ENCODE measurements at places on chromosomes 12 and 14. TPM values are rescaled to one million over a fixed set of nuclear protein-coding genes. Genes with fewer than 3 reads are reported as not detected.

DNA sequence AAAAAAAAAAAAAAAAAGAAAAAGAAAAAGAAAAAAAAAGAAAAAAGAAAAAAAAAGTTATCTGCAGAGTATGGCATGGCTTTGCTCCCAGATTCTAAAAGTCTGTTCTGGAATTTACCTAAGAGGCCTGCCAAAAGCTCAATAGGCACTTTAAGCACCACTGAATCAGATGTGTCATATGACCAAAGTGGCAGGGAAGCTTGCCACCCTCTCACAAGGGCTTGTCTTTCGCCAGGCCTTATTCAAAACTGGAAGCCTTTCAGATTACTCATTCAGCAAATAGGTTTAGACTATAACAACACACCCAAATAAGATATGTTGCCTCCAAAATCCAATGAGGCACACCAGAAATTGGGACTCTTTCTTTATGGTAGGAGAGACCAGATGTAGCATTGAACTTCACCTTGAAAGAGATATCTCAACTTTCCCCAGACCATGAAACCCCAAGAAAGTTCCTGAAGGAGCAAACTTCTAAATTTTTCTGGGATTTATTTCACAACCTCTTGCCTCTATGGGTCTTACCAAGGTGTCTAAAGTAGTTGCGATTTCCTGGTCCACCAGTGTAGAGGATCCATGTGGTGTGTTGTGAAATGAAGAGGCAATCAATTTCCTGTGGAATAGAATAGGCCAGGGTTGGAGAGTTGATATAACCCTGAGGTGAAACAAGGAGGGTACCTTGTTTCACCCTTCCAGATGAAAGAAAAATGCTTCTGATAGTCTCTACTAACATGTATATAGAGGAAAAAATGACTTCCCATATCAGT, 218.8 kb downstream of the DAD1 start:
- H3K27me3 ChIP-seq: no peaks in the 10 kb centered on the region
- no peak for DNase-seq
- H3K27ac ChIP-seq: no peak overlapping the region
- no peaks in the 10 kb centered on the region for H3K4me1 ChIP-seq
- no peaks in the 10 kb centered on the region for H3K36me3 ChIP-seq
- H3K4me3 ChIP-seq: no peak overlapping the region

GRCh38 chr12:56634242-56634836, 4.2 kb upstream of the BAZ2A start:
- peaks cover 59% of the 10 kb centered on the region for H3K4me1 ChIP-seq
- H3K27me3 ChIP-seq: no peaks in the 10 kb centered on the region
- no peak for DNase-seq

- H3K27me3 ChIP-seq: no peaks in the 10 kb centered on the region
- no peak for DNase-seq
- H3K27ac ChIP-seq: no peak overlapping the region
- H3K4me1 ChIP-seq: no peaks in the 10 kb centered on the region
These were observed 41.2 kb downstream of the SLC25A21 start for GRCh38 chr14:37131205-37131604.

- peaks cover 69% of the 10 kb centered on the region for H3K36me3 ChIP-seq
- DNase-seq: no peak
- H3K27ac ChIP-seq: peak overlapping the region; percentile 45
- no peak overlapping the region for H3K4me3 ChIP-seq
These were observed 5.2 kb downstream of the ENO2 start for GRCh38 chr12:6919588-6919987.

DNA sequence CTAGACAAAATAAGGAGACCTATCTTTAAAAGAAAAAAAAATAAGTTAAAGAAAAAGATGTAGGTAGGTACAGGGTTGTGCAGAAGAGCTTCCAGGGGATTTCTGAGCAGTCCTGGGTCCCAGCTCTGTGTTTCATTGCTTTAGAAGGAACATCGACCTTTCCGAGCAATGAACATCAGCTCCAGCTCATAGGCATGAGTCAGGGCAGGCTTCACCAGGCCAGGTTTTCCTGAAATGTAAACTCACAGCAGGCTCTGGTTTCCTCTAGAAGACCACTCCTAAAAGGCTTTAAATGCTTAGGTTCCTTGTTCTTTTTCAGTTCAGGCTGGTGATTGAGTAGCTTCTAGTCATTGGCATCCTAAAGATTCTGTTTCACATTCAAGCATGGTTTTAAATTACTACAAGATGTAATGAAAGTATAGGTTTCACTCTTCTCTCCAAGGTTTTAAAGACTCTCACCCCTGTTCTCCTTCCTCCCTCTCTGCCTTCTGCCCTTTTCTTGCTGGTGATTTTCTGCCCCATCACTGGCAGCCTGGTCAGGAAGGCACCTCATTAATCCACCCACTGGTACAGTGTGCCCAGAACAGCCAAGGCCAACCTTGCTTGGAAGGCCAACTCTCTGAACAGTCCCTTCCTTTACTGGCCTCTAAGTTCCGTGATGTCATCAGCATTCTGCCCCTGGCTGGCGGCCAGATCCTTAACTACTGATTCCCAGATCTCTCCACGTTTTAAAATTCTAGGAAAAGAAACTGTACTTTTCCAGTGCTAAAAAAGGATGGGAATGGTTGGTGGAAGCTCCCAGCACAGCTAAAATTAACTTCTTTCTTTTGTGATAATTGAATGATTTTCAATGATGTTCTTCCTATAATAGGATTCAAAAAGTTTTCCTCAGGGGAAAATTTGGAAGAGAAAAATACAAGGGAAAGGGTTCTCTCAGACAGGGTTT, 109.4 kb upstream of the HIF1A start:
- H3K27ac ChIP-seq: no peak overlapping the region
- H3K4me1 ChIP-seq: peaks cover 23% of the 10 kb centered on the region
- H3K4me3 ChIP-seq: no peak overlapping the region
- peaks cover 8% of the 10 kb centered on the region for H3K36me3 ChIP-seq

GRCh38 chr12:54725233-54725843, 77.2 kb upstream of the DCD start:
- no peak overlapping the region for H3K27ac ChIP-seq
- peaks cover 5% of the 10 kb centered on the region for H3K4me1 ChIP-seq
- H3K4me3 ChIP-seq: no peak overlapping the region

DNA sequence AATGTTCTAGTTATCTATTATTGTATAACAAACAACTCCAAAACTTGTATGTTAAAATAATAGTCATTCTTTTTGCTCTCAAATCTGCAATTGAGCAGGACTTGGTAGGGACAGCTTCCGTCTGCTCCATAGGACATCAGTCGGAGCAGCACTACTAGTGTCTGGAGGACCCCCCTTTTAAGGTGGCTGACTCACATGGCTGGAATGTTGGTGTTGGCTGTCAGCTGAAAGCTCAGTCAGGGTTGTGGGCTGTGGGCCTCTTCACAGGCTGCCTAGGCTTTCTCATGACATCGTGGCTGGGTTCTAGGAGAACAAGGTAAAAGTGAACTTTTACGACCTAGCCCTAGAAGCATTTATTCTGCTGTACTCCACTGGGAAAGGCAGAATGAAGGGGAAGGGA, 160.6 kb downstream of the ANO4 start:
- no peak overlapping the region for H3K4me3 ChIP-seq
- no peak for DNase-seq
- no peaks in the 10 kb centered on the region for H3K36me3 ChIP-seq
- no peak overlapping the region for H3K27ac ChIP-seq
- H3K27me3 ChIP-seq: no peaks in the 10 kb centered on the region

DNA sequence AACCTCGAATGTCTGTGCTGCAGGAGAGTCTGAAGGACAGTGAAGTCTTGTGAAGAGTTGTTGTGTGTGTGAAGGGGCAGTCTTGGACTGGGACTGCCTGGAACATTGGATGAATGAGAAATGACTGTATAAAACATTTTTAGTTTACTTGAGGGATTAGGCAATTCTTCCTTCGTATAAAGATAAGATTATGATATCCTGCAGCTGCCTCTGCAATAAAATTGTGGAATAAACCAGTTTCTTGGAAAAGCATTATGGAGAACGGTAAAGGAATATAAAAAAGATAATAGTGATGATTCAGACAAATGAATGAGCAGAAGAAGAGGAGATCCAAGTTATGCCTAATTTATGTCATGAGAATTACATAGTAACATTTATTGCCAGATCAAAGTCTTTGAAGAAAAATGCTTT, 30.9 kb upstream of the LUM start:
- DNase-seq: no peak
- no peaks in the 10 kb centered on the region for H3K4me1 ChIP-seq
- no peaks in the 10 kb centered on the region for H3K36me3 ChIP-seq

DNA sequence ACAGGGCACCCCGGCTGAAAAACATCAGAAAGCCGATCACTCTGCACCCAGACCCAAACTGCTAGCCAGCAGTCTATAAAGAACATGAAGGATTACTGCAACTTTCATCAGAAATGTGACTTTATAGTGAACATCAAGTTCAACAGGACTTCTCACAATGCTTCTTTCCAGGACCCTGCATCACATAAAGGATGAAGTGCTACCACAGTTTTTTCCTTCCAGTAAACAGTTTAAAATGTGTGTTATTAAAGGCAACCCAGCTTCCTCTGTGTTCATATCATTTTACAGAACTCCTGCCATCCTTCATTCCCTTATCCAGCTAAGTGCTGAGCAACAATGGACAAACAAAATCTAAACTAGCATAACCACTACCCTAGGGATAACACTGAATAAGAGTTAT, 280.3 kb upstream of the DIO2 start:
- no peaks in the 10 kb centered on the region for H3K27me3 ChIP-seq
- H3K4me3 ChIP-seq: no peak overlapping the region
- no peaks in the 10 kb centered on the region for H3K4me1 ChIP-seq
- no peak for DNase-seq
- H3K36me3 ChIP-seq: no peaks in the 10 kb centered on the region

DNA sequence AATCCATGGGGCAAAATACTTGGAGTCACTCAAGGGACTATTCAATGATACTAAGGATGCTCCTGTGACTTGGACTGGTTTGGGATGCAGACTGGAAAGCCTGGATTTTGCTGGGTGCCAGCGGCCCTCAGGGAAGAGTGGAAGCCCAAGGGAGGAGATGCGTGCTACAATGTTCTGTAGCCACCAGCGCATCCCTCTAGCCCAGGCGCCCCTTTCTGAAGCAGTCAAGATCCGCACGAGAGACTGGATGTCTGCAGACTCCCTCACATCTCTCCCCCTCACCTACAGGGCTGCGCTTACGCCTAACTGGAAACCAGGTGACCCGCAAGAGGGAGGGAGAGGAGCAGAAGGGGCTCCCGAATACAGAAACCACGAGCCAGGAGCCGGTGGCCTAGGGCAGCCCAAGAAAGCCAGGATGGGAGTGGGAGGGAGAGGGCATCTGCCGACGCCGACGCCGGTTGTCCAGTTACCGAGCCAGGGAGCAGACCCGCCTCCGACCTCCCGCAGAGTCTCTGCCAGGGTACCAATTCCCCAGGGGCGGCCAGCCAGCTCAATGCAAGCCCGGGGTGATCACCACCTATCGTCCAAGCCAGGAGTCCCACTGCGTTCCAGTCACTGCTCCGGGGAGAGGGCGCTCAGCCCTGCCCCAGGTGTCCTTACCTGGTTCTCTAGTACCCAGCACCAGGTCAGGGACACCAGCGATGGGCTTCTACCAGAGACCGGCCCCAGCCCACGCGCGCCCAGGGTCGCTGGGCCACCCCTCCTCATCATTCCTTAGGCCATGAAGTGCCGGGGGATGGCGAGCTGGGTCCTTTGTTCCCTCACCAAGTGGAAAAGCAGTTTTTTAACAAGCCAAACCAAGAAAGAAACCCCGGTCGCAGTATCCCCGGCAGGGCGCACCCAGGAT, 1.2 kb downstream of the NTN4 start:
- H3K4me1 ChIP-seq: peaks cover 9% of the 10 kb centered on the region
- peaks cover 80% of the 10 kb centered on the region for H3K27me3 ChIP-seq
- peak overlapping the region; percentile 51 for H3K4me3 ChIP-seq
- H3K27ac ChIP-seq: no peak overlapping the region
- DNase-seq: no peak
- no peaks in the 10 kb centered on the region for H3K36me3 ChIP-seq

The AICDA gene
- not detected for total RNA-seq

The CLEC1A gene
- total RNA-seq: not detected

The AQP2 gene
- total RNA-seq: not detected
